ENCODE measurements at places on chromosomes 13 and 19. TPM values are rescaled to one million over a fixed set of nuclear protein-coding genes. Genes with fewer than 3 reads are reported as not detected.

GRCh38 chr13:87669379-87669978 is 1.7 kb upstream of the SLITRK5 start:
- DNase-seq, result no peak

GRCh38 chr19:49851456-49852259 is 699 bp downstream of the PTOV1 start:
- no peak for DNase-seq

Gene ZNF837
- 1.9 TPM for polyA plus RNA-seq

GRCh38 chr19:4115050-4115817 is 8.7 kb downstream of the MAP2K2 start:
- no peak for DNase-seq

GRCh38 chr19:8635422-8635821 is 5.0 kb downstream of the NFILZ start:
- DNase-seq, result no peak

- DNase-seq, result no peak
These were observed 331.9 kb upstream of the TSHZ3 start for GRCh38 chr19:31681121-31681520.

- DNase-seq, result no peak
These were observed 854.4 kb downstream of the PCDH9 start for GRCh38 chr13:66375756-66376155.

Data from left renal pelvis (tissue), 4 donors.